ENCODE measurements at places on chromosomes 2 and 18.

DNA sequence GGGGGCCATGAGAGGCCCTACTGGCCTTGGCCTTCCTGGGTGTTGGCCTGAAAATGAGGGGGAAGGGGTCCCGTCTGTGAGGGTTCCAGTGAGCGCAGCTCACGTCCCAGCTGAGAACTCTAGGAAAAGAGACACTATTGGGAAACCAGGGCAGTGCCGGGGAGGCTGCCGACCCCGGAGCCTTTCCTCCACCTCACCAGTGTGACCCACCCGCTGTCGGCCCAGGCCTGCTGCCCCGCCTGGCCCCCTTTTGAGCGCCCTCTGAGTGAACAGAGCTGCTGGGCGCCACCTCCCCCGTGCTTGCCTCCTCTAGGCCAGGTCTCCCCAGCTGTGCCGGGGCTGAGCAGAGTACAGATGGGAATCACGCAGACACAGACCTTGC is 17.5 kb upstream of the ARHGEF4 start:
- no peak overlapping the region for H3K4me3 ChIP-seq
- H3K36me3 ChIP-seq, result no peaks in the 10 kb centered on the region
- no peak for DNase-seq

DNA sequence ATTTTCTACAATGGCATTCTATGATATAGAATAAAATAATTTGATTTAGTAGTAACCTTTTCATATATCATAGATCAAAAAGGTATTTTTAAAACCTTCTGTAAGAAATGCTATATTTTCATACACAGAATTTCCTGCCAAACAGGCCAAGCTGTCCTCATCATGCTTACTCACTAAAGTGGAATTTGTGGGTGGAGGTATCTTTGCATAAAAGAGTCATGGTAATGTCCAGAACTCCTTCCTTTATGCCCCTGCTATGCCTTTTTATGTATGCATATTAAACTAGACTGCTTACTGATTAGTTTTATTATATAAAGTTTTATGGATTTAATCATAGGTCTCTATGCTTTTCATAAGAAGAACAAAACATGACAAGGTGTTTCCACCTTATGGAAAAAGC is 27.5 kb upstream of the MARCHF7 start:
- no peak overlapping the region for H3K4me3 ChIP-seq
- H3K4me1 ChIP-seq, result no peaks in the 10 kb centered on the region
- DNase-seq, result no peak
- H3K36me3 ChIP-seq, result no peaks in the 10 kb centered on the region

- H3K4me3 ChIP-seq, result no peak overlapping the region
- H3K36me3 ChIP-seq, result peaks cover 11% of the 10 kb centered on the region
- no peak for DNase-seq
- no peaks in the 10 kb centered on the region for H3K4me1 ChIP-seq
Observed at GRCh38 chr2:233428008-233428407, 73.7 kb downstream of the DGKD start.

GRCh38 chr18:79603321-79604204 is 76.0 kb upstream of the CTDP1 start:
- no peaks in the 10 kb centered on the region for H3K4me1 ChIP-seq
- H3K27ac ChIP-seq, result no peak overlapping the region
- no peak for DNase-seq
- H3K36me3 ChIP-seq, result no peaks in the 10 kb centered on the region
- no peak overlapping the region for H3K4me3 ChIP-seq
- H3K27me3 ChIP-seq, result no peaks in the 10 kb centered on the region

DNA sequence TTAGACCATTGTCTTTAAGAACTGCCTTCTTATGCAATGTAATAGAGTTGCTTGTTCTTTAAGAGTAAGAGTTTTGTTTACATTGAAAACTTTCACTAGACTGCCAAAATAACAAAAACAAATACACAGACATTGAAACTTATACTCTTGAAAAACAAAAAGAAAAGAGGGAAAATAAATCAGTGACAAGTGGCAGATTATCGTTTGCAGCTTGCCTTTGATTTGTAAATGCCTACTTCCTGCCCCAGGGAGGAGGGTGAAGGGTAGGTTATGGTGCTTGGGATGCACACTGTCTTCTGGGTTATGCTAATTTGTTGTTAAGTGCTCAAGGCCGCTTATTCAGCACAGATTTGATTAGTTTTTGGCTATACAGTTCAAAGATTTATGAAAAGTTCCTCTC is 198.7 kb downstream of the TGIF1 start:
- DNase-seq, result no peak
- no peak overlapping the region for H3K27ac ChIP-seq
- H3K27me3 ChIP-seq, result no peaks in the 10 kb centered on the region
- H3K4me3 ChIP-seq, result no peak overlapping the region
- peaks cover 44% of the 10 kb centered on the region for H3K4me1 ChIP-seq

GRCh38 chr2:55511508-55512124 is 7.9 kb upstream of the CFAP36 start:
- H3K4me3 ChIP-seq, result no peak overlapping the region
- H3K36me3 ChIP-seq, result no peaks in the 10 kb centered on the region
- no peaks in the 10 kb centered on the region for H3K27me3 ChIP-seq
- DNase-seq, result peak; percentile 23

DNA sequence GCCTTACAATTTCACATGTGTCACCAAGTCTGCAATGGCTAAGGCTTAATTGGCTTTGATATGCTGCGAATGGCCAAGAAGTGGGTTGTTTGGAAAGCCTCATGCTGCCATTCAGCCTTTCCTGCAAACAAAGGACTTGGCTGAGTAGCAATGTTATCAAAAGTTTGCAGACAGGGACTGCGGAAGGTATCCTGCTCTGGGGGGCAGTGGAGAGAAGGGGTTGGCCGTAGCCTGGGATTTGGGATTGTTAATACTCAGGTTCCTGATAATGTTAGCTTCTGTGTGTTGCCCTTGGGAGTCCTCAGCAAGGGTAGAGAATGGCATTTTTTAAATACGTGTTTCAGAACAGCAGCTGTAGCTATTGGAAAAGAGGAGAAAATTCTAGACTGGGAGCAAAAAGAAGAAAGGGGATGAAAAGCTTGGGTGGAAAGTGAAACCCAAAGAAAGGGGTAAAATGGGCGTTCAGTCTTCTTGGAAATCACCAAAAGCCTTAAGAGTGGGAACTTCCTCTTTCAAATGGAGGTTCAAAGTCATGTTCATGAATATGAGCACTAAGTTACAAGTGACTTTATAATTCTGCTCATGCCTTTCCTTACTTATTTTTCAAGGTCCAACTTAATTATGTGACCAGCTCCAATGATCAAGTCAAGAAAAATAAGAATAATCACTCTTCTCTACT is 325.1 kb downstream of the RNF144A start:
- H3K27me3 ChIP-seq, result no peaks in the 10 kb centered on the region
- H3K27ac ChIP-seq, result no peak overlapping the region
- H3K4me1 ChIP-seq, result peaks cover 5% of the 10 kb centered on the region

- H3K27me3 ChIP-seq, result no peaks in the 10 kb centered on the region
- no peak overlapping the region for H3K4me3 ChIP-seq
- H3K27ac ChIP-seq, result no peak overlapping the region
Observed at GRCh38 chr2:72576861-72577260, 249.0 kb downstream of the EXOC6B start.
